Naive thymus-derived CD4-positive, alpha-beta T cell (primary cell): ENCODE measurements at places on chromosomes 12 and 14.

DNA sequence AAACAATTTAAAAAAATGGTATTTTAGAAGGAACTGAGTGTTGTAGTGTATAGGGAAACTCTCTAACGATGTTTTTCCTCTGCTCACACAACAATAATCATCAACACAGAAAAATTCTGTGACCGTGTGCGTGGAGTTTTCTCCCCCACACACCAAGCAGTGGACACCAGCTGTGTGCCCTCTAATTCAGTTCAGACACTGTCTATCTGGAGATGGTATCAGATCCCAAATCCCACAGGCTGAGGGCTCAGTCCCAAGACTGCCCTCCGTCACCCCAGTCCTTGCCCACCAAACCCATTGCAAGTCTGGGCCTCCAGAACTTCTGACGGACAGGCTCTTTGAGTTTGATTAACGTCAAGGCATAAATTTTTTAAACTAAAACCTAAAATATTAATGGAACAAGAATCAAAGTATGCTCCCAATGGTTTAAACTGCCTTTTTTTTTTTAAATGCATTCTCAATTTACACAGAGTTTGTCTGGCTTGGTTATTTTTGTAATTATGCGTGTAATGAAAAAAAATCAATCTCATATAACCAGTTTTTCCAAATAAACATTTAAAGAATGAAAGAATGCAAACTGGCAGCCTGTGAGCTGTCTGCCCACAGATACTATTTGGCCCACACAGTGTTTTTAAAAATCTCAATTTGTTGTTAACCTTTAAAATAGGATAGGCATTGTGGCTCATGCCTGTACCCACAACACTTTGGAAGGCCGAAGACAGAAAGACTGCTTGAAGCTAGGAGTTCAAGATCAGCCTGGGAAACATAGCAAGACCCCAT lies 19.2 kb downstream of the BLTP3B start:
- H3K4me1 ChIP-seq, result peaks cover 3% of the 10 kb centered on the region
- H3K27me3 ChIP-seq, result no peaks in the 10 kb centered on the region
- H3K27ac ChIP-seq, result no peak overlapping the region
- no peaks in the 10 kb centered on the region for H3K36me3 ChIP-seq
- no peak for DNase-seq
- H3K4me3 ChIP-seq, result no peak overlapping the region

DNA sequence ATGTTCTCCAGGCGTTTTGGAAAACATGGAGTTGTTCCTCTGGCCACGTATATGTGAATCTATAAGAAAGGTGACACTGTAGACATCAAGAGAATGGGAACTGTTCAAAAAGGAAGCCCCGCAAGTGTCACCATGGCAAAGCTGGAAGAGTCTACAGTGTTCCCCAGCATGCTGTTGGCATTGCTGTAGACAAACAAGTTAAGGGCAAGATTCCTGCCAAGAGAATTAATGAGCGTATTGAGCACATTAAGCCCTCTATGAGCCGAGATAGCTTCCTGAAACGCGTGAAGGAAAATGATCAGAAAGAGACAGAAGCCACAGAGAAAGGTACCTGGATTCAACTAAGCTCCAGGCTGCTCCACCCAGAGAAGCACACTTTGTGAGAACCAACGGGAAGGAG lies 92.5 kb upstream of the EIF5 start:
- H3K4me1 ChIP-seq, result no peaks in the 10 kb centered on the region
- no peak overlapping the region for H3K4me3 ChIP-seq
- H3K27ac ChIP-seq, result no peak overlapping the region
- no peak for DNase-seq
- H3K27me3 ChIP-seq, result no peaks in the 10 kb centered on the region

DNA sequence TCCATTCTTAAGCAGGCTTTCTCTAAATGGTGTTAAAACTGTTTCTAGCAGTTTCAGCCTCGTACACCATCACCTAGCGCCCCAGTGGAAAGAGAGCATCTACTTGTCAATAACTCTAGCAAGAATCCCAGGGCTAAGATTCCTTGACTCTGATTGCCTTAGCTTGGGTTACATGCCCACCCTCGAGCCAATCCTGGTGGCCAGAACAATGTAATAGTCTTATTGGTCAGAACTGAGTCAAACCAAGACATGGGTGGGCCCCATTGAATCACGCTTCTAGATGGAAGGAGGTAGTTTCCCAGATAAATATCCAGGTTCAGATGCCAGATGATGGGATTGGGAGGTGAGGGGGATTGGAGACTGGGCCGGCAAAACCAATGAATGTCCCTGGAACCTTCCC lies 55.9 kb upstream of the MED13L start:
- H3K4me3 ChIP-seq, result no peak overlapping the region
- H3K36me3 ChIP-seq, result no peaks in the 10 kb centered on the region
- no peak for DNase-seq
- H3K27me3 ChIP-seq, result no peaks in the 10 kb centered on the region
- H3K4me1 ChIP-seq, result no peaks in the 10 kb centered on the region

DNA sequence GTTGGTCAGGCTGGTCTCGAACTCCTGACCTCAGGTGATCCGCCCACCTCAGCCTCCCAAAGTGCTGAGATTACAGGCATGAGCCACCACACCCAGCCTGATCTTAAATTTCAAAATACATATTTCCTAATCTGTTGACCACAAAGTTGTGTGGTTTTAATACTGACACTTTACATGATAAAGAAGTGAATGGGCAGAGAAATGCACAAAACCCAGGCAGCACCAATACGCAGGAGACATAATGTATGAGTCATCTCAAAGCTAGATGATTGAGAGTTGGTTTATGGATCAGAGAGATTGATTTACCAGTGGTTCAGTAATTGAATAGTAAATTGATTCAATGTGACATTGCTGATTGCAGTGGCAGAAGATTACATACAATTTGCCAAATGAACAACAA lies 19.2 kb upstream of the PPP2R5E start:
- H3K4me3 ChIP-seq, result no peak overlapping the region
- no peaks in the 10 kb centered on the region for H3K36me3 ChIP-seq
- H3K27ac ChIP-seq, result no peak overlapping the region
- H3K4me1 ChIP-seq, result no peaks in the 10 kb centered on the region
- no peaks in the 10 kb centered on the region for H3K27me3 ChIP-seq
- DNase-seq, result no peak

DNA sequence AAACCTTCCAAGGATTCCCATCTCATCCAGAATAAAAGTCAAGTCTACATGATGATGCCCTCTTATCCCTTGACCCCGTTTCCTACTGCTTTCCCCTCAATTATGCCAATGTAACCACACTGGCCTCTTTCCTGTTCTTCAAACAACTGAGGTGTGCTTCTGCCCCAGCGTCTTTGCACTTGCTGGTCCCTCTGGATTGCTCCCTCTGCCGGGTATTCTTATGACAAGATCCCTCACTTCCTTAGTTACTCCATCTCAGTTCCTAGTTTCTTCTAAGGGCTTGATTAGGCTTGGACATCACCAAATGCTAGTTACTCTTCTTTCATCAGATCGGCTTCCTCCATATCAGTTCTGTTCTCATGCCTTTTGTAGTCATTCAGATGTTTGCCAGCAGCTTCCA lies 32.7 kb upstream of the PELI2 start:
- H3K4me1 ChIP-seq, result no peaks in the 10 kb centered on the region
- no peak overlapping the region for H3K27ac ChIP-seq
- no peaks in the 10 kb centered on the region for H3K36me3 ChIP-seq

GRCh38 chr12:76560086-76560491 lies 518 bp upstream of the OSBPL8 start:
- H3K27ac ChIP-seq, result peak overlapping the region; percentile 96
- peak overlapping the region; percentile 97 for H3K4me3 ChIP-seq
- no peaks in the 10 kb centered on the region for H3K27me3 ChIP-seq
- DNase-seq, result no peak
- H3K4me1 ChIP-seq, result peaks cover 28% of the 10 kb centered on the region

GRCh38 chr12:120719072-120719471 lies 6.6 kb upstream of the ACADS start:
- H3K27me3 ChIP-seq, result no peaks in the 10 kb centered on the region
- no peak overlapping the region for H3K27ac ChIP-seq
- H3K36me3 ChIP-seq, result peaks cover 6% of the 10 kb centered on the region
- no peak for DNase-seq
- H3K4me1 ChIP-seq, result no peaks in the 10 kb centered on the region
- H3K4me3 ChIP-seq, result no peak overlapping the region

GRCh38 chr14:71594821-71595220 lies 337.4 kb upstream of the RGS6 start:
- no peak overlapping the region for H3K27ac ChIP-seq
- peaks cover 18% of the 10 kb centered on the region for H3K4me1 ChIP-seq
- H3K4me3 ChIP-seq, result no peak overlapping the region
- no peaks in the 10 kb centered on the region for H3K27me3 ChIP-seq
- no peaks in the 10 kb centered on the region for H3K36me3 ChIP-seq
- peak; percentile 32 for DNase-seq

- no peak overlapping the region for H3K4me3 ChIP-seq
- no peaks in the 10 kb centered on the region for H3K27me3 ChIP-seq
- peak overlapping the region; percentile 36 for H3K27ac ChIP-seq
- DNase-seq, result peak; percentile 58
Observed at GRCh38 chr12:121668750-121669520, 519 bp downstream of the MORN3 start.

GRCh38 chr12:124740691-124741137 lies 123.0 kb downstream of the SCARB1 start:
- H3K36me3 ChIP-seq, result no peaks in the 10 kb centered on the region
- no peak overlapping the region for H3K27ac ChIP-seq

DNA sequence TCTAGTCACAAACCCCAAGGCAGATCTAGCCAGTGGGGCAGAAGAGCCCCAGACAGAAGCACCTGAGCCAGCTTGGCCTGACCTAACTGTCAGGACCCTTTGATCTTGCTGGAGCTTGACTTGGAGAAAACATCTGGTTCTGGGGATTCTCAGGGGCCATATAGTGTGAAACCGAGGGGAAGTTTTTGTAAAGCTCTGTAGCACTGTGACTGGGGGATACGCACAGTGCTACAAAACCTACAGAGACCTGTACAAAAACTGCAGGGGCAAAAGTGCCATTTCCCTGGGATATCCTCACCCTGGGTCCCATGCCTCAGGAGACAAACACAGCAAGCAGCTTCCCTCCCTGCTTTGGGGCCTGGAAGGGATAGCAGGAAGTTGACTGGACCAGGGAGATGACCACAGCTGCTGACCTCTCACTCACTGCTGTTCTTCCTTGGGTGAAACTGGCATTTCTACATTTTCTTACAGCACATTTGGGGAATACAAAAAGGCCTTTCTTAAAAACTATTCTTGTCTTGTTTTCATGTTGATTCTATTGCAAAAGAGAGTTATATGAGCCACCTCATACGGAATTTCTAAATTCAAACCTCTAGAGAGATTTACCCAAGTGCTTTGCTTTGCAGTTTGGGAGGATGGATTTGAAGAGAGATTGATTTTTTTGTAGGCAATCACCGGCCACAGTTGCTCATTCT lies 140.0 kb downstream of the DAD1 start:
- no peak for DNase-seq
- H3K27ac ChIP-seq, result no peak overlapping the region
- no peak overlapping the region for H3K4me3 ChIP-seq
- no peaks in the 10 kb centered on the region for H3K36me3 ChIP-seq
- H3K27me3 ChIP-seq, result no peaks in the 10 kb centered on the region

- no peak overlapping the region for H3K27ac ChIP-seq
- no peaks in the 10 kb centered on the region for H3K27me3 ChIP-seq
- H3K4me3 ChIP-seq, result no peak overlapping the region
- H3K4me1 ChIP-seq, result no peaks in the 10 kb centered on the region
- DNase-seq, result no peak
Observed at GRCh38 chr12:2172491-2173214, 119.9 kb downstream of the CACNA1C start.

DNA sequence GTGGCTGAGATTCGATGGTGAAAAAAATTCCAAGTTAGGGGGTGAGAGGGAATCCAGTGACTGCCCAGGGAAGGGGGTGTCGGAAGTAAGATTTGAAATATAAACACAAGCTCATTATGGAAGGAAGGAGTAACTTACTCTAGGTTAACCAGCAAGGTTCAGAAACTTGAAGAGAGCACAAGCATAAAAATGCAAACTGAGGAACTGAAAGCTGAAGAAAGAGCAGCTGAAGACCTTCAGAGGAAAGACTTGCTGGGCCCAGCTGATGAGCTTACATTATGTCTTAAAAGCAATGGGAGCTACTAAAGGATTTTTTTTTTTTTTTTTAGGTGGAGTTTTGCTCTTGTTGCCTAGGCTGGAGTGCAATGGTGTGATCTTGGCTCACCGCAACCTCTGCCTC lies 189.7 kb upstream of the GRIN2B start:
- no peak for DNase-seq
- no peaks in the 10 kb centered on the region for H3K4me1 ChIP-seq
- no peak overlapping the region for H3K27ac ChIP-seq
- H3K36me3 ChIP-seq, result no peaks in the 10 kb centered on the region

DNA sequence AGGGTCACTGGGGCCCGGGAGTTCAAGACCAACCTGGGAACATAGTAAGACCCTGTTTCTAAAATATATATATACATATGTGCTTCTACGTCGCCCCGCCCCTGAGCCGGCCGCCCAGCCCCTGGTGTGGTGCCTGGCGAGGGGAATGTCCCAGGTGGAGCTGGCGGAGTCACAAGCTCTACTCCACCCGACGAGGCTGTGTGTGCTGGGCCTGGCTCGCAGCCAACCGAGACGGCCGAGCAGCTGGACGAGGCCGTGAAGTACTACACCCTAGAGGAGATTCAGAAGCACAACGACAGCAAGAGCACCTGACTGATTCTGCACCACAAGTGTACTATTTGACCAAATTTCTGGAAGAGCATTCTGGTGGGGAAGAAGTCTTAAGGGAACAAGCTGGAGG lies 22.1 kb upstream of the ITPK1 start:
- H3K4me1 ChIP-seq, result no peaks in the 10 kb centered on the region
- DNase-seq, result no peak
- H3K27ac ChIP-seq, result no peak overlapping the region
- H3K4me3 ChIP-seq, result no peak overlapping the region
- H3K27me3 ChIP-seq, result no peaks in the 10 kb centered on the region

GRCh38 chr12:105993766-105994555 lies 144.8 kb downstream of the NUAK1 start:
- H3K4me3 ChIP-seq, result no peak overlapping the region
- H3K4me1 ChIP-seq, result no peaks in the 10 kb centered on the region
- no peak for DNase-seq
- no peak overlapping the region for H3K27ac ChIP-seq
- no peaks in the 10 kb centered on the region for H3K27me3 ChIP-seq
- no peaks in the 10 kb centered on the region for H3K36me3 ChIP-seq

DNA sequence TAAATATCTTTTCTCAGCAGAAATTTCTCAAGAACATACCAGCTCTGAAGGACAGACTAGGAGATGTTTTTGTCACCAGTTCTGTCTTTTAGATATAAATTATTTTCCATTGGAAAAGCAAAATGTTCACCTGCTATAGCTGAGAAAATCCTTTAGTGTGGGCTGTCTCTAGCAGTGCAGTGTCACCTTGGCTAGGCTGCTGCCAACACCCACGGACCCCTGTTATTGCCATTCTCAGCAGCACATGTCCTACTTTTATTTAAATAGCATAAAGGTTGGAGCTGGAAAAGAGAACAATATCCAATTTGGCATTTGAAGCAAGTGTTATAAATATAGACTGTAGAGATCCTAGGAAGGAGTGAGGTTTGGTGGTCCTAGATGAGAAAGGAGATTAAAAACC lies 156.4 kb downstream of the TPH2 start:
- H3K36me3 ChIP-seq, result no peaks in the 10 kb centered on the region
- no peaks in the 10 kb centered on the region for H3K27me3 ChIP-seq

DNA sequence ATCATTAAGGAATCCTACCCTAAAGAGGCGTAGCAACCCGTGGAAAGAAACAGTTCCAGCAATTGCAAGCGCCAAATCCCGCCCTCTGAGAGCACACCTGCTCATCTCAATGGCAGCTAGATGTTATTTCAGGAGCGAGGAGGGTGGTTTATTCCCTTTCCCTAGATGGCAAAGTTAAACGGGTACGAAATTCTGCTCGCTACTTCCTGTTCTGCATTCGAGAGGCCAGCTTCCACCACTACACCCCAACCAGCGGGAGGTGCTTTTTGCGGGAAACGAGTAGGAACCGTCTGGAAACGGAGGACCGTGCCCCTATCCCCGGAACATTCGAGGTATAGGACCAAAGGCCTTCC lies 536 bp downstream of the VPS29 start:
- peak overlapping the region; percentile 86 for H3K4me3 ChIP-seq
- H3K4me1 ChIP-seq, result peaks cover 20% of the 10 kb centered on the region
- no peaks in the 10 kb centered on the region for H3K36me3 ChIP-seq
- H3K27ac ChIP-seq, result peak overlapping the region; percentile 89
